ENCODE measurements at places on chromosomes 7 and 10. TPM values are rescaled to one million over a fixed set of nuclear protein-coding genes. Genes with fewer than 3 reads are reported as not detected.

GRCh38 chr7:129903935-129904334 lies 48.8 kb downstream of the UBE2H start:
- DNase-seq: no peak

DNA sequence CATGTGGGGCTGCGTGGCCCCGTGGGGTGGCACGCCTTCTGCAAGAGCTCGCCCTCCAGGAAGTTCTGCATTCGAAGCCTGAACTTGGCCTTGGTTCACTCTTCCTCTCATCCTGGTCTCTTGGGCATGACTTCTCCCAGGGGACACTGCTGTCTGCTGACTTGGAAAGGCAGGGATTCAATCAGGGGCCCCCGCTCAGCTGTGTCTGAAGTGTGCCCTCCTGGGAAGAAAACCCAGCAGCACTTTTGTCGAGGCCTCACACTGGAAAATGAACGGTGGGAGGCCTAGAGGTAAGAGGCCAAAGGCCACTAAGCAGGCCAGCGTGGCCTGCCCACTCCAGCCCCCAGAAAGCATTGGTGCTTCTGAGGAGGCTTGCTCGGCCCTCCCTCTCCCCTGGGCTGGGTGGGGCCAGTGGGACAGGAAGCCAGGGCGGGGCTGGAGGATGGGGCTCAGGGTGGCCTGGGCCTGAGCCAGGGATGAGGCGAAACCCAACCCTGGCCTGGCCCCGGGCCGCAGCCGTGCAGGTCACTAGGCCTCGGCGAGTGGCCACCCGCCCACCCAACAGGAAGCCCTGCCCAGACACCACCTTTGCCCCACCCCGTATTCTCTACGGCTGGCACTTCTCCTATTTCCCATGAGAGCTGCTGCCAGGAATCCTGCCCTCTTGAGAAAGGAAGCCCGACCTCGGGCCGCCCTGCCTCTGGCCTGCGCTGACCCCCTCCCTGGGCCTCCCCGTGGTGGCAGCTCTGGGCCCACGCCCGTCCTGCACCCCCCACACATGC lies 81.1 kb downstream of the ZMIZ1 start:
- DNase-seq: peak; percentile 95

- DNase-seq: no peak
Observed at GRCh38 chr10:133025558-133026090, 62.1 kb upstream of the ADGRA1 start.

GRCh38 chr7:33243319-33243881 lies 114.0 kb downstream of the BBS9 start:
- DNase-seq: peak; percentile 56

- no peak for DNase-seq
Observed at GRCh38 chr10:97144297-97144696, 41.5 kb downstream of the SLIT1 start.

GRCh38 chr10:93494494-93494893 lies 1.9 kb upstream of the CEP55 start:
- DNase-seq: no peak

DNA sequence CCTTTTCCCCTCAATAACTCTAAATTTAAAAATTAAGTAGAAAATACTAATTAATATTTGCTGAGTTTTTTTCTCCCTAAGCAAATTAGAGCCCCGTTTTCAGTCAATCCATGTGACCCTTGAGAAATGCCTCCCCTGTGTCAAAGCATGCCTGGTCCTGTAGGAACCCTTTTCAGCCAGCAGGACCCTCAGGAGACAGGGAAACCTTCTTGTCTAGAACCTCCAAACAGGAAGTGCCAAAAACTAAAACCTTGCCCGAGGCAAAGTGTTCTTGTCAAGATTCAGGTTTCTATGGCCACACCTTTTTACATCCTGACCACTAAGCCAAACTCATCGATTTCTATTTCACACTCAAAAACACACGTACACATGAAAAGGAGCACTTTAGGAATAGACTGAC lies 60.1 kb upstream of the NFE2L3 start:
- DNase-seq: peak; percentile 70

GRCh38 chr10:93110472-93111146 lies 36.9 kb downstream of the CYP26A1 start:
- no peak for DNase-seq

Gene IFIT3
- 303 TPM for total RNA-seq

Gene FFAR4
- not detected for total RNA-seq

Gene STEAP1B
- 1.2 TPM for total RNA-seq

Gene CFTR
- not detected for total RNA-seq

Gene UNC5B
- 0.25 TPM for total RNA-seq

Data from M059J (cell line).